ENCODE measurements at places on chromosomes 1 and 21. TPM values are rescaled to one million over a fixed set of nuclear protein-coding genes. Genes with fewer than 3 reads are reported as not detected.

DNA sequence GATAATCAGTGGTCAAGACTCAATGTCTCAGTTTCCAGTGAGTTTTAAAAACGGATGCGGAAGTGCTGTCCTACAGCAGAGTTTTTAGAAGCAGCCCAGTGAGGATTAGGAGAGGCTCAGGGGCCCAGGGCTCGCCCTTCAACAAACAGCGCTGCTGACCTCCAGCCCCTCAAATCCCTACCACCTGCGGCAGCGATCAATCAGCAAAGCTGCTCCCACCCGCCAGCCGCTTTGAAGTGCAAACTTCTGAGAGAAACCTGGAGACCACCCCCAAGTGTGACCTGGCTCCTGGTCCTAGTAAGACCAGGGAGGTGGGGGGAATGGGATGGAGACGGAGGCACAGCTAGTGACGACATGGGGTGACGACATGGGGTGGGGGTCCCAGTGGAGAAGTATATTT, 14.4 kb downstream of the ZBTB17 start:
- no peaks in the 10 kb centered on the region for H3K4me1 ChIP-seq
- no peak overlapping the region for H3K4me3 ChIP-seq
- no peak for DNase-seq

DNA sequence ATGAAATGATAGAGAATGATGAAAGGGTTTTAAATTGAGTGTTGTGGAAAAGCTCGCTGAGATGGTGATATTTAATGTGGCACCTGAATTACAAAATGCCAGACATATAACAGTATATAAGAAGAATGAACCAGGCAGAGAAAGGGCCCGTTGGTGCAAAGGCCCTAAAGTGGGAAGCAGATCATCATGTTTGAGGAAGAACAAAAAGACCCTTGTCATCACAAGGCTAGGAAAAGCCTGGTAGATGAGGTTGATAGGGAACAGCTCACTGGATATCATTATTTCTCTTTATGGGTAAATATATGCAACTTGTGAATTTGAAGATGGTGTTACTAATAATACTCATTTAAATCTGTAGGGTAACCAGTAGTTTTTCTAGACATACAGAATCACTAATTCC, 11.0 kb downstream of the RAP1A start:
- H3K27ac ChIP-seq: no peak overlapping the region
- no peaks in the 10 kb centered on the region for H3K4me1 ChIP-seq
- DNase-seq: no peak
- H3K27me3 ChIP-seq: no peaks in the 10 kb centered on the region
- H3K4me3 ChIP-seq: no peak overlapping the region

- DNase-seq: peak; percentile 39
- H3K36me3 ChIP-seq: no peaks in the 10 kb centered on the region
- H3K4me1 ChIP-seq: no peaks in the 10 kb centered on the region
- peak within 1 kb of the TSS; percentile 12 for H3K4me3 ChIP-seq
- H3K27ac ChIP-seq: no peak within 1 kb of the TSS
Measured at GRCh38 chr1:165355977-165356811, at the start of gene LMX1A. TSS of gene LMX1A (minus strand) at chr1:165356715. CDS start at chr1:165355559, 1,156 bp downstream.

DNA sequence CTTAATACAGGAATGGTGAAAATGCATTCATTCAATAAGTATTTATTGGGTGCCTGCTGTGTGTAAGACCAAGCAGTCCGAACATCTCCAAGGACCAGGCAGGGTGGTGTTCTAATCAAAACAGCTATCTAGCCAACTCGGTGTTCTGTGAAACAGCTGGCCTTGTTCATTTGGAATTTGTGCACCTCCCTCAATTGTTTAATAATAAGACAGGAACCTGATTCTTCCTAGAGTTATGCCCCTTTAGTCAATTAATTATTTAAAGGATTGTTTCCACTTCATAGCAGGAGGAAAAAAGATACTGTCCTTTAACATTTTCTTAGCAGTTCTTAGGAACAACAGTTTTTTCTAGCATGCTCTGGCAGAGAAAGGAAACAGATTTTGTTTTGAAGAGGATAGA, 30.4 kb downstream of the S100A10 start:
- no peaks in the 10 kb centered on the region for H3K27me3 ChIP-seq
- no peaks in the 10 kb centered on the region for H3K36me3 ChIP-seq
- no peak overlapping the region for H3K27ac ChIP-seq
- no peak for DNase-seq

DNA sequence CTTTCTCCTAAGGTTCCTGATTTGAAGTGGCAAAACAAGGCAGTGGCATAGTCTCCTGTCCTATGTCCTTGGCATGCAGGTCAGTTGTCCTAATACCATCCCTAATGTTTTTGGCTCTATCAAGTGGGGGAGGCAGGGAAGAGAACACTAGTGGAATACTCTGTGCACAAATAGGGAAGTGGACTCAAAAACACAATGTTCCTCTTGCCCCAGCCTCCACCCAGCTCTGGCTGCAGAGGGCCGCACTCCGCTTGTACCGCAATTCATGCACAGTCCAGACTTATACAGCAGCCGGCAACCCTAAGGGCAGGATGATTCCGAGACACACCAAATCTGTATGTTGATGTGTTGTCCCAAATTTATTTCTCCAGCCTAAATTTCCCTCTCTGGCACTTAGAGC, 14.5 kb downstream of the PLEKHO1 start:
- no peaks in the 10 kb centered on the region for H3K36me3 ChIP-seq
- H3K27me3 ChIP-seq: no peaks in the 10 kb centered on the region
- no peak overlapping the region for H3K4me3 ChIP-seq

GRCh38 chr1:163074716-163075284, 5.6 kb downstream of the RGS4 start:
- H3K36me3 ChIP-seq: no peaks in the 10 kb centered on the region
- H3K27me3 ChIP-seq: no peaks in the 10 kb centered on the region
- H3K4me1 ChIP-seq: no peaks in the 10 kb centered on the region
- no peak overlapping the region for H3K4me3 ChIP-seq
- no peak overlapping the region for H3K27ac ChIP-seq

The PLA2G2D gene
- total RNA-seq: not detected

Data from prostate gland (tissue), 2 donors.